Activated CD8-positive, alpha-beta memory T cell treated with anti-CD3 and anti-CD28 coated beads for 4 hours (primary cell): ENCODE measurements at places on chromosomes 12 and 14.

GRCh38 chr14:104187121-104187889, 48.9 kb downstream of the KIF26A start:
- DNase-seq = no peak

GRCh38 chr12:70853326-70853725, 67.2 kb downstream of the PTPRR start:
- no peak for DNase-seq

- DNase-seq = no peak
Observed at GRCh38 chr12:26642361-26642760, 190.6 kb downstream of the ITPR2 start.

DNA sequence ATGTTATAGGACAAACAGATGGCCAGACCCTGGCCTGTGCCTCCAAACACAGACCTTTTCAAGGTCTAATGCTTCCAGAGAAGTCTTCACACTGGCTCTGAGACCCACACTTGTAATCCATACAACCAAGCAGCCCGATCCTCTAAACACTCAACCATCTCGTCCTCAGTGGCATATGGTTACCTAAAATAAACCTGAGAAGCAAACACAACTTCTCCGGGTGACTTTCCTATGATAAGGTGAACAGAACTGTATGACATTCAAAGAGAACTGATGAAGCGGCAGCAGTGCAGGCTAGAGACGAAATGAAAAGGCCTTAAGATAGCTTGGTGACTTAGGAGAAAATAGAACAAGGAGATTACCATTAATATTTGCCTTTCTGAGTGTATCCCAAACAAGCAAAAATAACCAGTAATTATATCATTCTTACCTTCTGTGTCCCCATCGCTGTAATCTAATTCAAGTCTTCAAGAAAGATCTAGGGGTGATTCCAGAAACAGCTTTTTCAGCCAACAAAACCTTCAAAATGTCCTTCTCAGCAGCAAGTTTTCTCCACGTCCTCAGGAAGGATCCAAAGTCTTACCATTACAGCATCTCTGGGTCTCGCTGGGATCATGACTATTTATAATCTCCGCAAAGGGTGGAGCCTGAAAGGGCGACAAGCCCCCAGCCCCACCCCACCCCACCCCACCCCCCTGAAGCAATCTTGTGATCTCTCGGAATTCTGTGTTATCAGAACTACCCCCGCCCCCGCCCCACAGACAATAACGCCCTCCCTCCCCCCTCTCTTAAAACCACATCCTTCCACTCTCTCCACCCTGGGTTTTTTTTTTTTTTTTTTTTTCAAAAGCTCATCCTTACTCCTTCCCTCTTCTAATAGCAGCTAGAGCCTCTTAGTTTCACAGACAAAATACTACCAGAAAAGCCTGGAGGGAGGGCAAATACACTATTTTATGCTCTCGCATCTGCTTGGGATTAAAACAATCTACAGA, at the start of gene SLC2A3:
TSS of gene SLC2A3 (minus strand) at position 598 of the 992 bp plus-strand sequence. CDS start at position 445, 153 bp downstream.
- DNase-seq = peak; percentile 65

DNA sequence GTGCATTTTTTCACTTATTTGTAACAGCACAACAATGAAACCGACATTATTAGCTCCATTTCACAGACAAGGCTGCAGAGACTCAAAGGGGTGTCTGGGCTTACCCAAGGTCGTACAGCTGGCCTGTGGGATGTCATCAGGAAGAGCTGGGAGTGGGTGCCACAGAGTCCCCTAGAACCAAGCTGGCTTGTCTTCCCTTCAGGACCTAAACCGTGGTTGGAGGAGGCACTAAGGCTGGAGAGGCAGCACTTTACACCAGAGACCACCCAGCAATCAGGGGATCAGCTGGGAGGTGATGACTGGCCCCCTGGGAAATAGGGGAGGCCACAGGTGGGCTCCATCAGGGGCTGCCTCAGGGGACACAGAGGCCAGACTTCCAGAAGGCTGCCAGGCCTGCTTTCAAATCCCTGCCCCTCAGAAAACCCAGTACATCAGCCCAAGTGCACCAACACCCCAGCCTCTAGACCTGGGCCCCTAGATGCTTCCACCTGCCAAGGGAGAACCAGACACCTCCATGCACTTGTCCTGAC, 28.3 kb downstream of the DIO3 start:
- DNase-seq = no peak
